CD8-positive, alpha-beta T cell (primary cell): ENCODE measurements at places on chromosomes 4 and X. TPM values are rescaled to one million over a fixed set of nuclear protein-coding genes. Genes with fewer than 3 reads are reported as not detected.

- no peak for DNase-seq
Observed at GRCh38 chr4:20062054-20062453, 189.7 kb upstream of the SLIT2 start.

GRCh38 chrX:44043496-44043895, 70.3 kb upstream of the NDP start:
- no peak for DNase-seq

GRCh38 chrX:140391313-140391712, 113.6 kb downstream of the SOX3 start:
- DNase-seq, result no peak

The CT47B1 gene
- total RNA-seq, result not detected

- DNase-seq, result no peak
Observed at GRCh38 chrX:36867143-36867542, 141.0 kb upstream of the FAM47C start.

DNA sequence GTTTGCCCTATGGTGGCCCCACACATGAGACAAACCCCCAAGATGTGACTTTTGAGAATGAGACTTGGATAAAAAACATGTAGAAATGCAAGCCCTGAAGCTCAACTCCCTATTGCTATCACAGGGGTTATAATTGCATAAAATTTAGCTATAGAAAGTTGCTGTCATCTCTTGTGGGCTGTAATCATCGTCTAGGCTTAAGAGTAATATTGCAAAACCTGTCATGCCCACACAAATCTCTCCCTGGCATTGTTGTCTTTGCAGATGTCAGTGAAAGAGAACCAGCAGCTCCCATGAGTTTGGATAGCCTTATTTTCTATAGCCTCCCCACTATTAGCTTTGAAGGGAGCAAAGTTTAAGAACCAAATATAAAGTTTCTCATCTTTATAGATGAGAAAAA, 14.6 kb downstream of the ALB start:
- DNase-seq, result no peak

GRCh38 chrX:154751203-154751668, 359 bp upstream of the GAB3 start:
- DNase-seq, result no peak

DNA sequence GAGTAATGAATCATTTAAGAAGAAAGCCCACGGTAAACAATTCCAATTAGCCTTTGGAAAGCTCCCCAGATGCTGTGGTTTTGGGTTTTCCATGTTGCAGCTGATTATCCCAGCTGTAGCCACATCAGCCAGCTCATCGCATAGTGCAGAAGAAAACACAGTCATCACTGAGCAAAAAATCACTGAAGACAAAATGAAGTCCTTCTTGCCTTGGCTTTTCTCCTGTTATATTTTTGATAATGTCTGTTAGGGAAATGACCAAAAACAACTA, 193.0 kb upstream of the C1QTNF7 start:
- DNase-seq, result no peak

- peak; percentile 30 for DNase-seq
Observed at GRCh38 chrX:133776072-133776471, 209.3 kb downstream of the GPC3 start.

- DNase-seq, result no peak
Observed at GRCh38 chr4:119795986-119796578, 167.5 kb upstream of the PDE5A start.

The HTRA3 gene
- total RNA-seq, result not detected

GRCh38 chrX:30513284-30513683, 64.3 kb downstream of the TASL start:
- DNase-seq, result no peak

DNA sequence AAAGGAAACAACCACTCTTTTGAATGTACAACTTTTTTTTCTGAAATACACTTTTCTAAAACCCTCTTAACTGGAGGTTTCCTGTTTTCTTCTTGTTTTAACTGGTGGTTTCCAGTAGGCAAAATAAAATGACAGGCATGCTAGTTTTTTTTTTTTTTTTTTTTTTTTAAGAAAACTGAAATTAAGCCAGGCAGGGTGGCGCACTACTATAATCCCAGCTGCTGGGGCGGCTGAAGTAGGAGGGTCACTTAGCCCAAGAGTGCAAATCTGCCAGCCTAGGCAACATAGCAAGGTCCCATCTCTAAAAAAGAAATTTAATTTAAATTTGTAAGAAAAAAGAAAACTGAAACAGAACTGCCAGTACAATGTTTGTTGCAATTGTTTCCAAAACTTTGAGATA, 44.0 kb downstream of the TMEM144 start:
- DNase-seq, result no peak

The FRMPD4 gene
- total RNA-seq, result not detected

The CHRNA9 gene
- 0.14 TPM for total RNA-seq

GRCh38 chr4:107562316-107562715, 157.7 kb downstream of the PAPSS1 start:
- DNase-seq, result no peak

The OPN1MW3 gene
- total RNA-seq, result not detected

The PRR32 gene
- not detected for total RNA-seq

The EFHC2 gene
- total RNA-seq, result 1.3 TPM

The HS3ST1 gene
- total RNA-seq, result not detected

DNA sequence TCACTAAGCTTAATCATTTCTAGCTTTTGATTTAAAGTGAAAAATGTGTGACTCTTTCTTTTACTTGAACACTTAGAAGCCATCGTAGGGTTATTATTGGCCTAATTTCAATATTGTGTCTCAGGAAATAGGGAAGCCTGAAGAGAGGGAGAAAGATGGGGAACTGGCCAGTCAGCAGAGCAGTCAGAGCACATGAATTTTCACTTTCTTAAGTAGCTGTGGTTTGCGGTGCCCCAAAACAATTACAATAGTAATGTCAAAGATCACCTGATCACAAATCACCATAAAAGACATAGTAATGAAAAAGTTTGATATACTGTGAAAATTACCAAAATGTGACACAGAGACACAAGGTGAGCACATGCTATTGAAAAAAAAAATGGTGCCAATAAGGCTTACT, 45.5 kb downstream of the CENPC start:
- DNase-seq, result no peak

DNA sequence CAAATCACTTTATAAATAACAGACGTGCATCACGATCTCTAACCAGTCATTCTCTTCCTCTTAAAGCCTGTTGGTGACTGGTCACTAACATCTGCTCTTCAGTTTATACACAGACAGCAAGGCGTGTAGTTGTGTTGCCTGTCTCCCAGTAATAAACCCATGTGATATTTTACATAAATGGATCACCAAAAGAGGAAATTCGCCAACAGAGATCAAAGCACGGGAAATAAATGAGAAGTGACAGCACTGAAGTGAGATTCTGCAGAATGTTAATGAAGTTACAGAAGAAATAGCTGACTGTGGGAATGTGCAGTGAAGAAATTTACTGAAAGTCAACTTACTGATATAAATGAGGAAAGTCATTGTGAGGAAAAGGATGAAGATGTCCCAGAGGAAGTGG, 47.0 kb downstream of the AFF1 start:
- peak; percentile 33 for DNase-seq

- no peak for DNase-seq
Observed at GRCh38 chr4:2253160-2254084, 8.5 kb downstream of the MXD4 start.

DNA sequence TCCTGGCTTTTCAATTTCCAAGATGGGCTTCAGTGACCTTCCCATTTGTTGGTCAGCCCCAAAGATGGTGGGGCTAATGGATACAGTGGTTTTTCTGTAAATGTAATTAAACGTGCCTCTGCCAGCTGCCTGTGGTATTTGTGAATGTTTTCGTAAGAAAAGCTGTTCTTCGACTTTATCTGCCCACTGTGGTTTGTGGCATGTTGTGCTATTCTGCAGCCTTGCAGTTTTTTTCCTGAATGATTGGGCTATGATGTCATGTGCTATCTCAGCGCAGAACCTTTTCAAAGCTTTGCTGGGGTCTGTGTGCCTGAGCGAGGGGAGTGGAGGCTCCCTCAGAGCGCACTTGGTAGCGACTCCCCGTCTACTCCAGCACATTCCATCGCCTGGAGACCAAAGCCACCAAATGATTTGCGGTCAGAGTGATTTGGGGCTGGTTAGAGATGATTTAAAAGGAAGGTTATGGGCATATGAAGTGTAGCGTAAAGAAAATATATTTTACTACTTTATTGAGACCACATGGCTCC, 137.5 kb downstream of the PALLD start:
- no peak for DNase-seq

The MAGEA12 gene
- total RNA-seq, result not detected

DNA sequence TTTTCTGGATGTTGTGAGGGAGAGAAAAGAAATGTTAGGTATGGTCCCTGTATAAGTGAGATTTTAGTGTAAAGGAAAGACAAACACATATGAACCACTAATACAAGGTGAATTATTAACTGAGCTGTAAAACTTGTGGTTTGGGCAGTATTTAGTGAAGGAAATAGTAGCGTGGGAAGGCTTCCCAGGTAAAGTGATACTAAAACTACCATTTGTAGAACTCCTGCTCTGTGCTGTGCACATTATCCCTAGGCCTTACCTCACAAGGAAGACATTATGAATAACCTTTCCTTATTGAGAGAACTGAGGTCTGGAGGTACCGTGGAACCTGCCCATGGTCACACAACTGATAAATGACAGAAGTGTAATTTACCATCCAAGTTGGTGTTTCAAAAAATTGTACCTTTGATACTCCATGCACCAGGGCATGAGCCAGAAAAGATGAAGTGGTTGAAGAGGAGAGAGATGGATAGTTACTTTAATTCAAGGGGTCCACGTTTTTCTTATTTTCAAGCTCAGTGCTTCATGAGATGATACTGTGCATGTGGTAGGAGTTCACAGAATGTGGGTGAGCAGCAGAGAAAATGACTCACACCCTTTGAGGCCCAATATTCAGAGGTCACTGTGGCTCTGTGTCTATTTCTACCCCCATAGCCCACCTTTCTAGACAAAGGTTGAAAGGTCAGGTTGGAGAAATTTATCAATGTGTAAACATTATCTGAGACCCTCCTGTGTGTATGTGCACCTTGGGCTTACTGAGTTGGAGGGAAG, 2.6 kb upstream of the VSIG4 start:
- no peak for DNase-seq

DNA sequence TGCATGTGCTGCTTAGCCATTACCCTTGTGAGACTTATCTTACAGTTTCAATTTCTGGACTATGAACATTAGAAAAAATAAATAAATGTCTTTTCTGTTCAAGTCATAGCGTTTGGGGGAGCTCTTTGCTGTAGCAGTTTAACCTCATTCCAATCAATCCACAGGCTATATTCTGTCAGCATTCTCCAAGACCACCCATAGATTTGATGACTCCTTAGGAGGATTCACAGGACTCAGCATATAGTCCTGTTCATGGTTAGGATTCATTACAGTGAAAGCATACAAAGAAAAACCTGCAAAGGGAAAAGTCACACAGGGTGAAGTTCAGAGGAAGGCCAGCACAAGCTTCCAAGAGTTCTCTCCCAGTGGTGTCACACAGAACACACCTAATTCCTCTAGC, 180.5 kb downstream of the ADAMTS3 start:
- no peak for DNase-seq

The POU4F2 gene
- not detected for total RNA-seq

DNA sequence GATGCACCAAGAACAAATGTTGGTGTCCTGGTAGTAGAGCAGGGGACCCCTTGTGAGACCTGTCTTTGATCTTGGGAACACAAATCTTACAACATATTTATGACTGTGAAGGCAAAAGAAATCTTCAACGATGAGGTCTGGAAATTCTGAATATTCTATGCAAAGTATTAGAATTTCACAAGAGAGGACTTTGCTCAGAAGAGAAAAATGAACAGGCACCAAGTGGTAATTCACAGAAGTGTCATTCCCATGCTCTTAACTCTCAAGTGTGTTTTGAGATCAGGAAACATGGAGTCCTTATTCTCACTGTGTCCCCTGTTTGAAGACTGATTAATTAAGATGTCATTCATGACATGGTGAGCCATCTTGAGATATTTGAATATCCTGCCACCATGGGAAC, 52.5 kb downstream of the COQ2 start:
- no peak for DNase-seq

GRCh38 chrX:8748855-8749254, 16.9 kb upstream of the ANOS1 start:
- no peak for DNase-seq

GRCh38 chrX:72180539-72180938, 1.0 kb upstream of the PIN4 start:
- no peak for DNase-seq

The FDCSP gene
- total RNA-seq, result not detected

The CETN2 gene
- total RNA-seq, result 4.9 TPM

- DNase-seq, result no peak
Observed at GRCh38 chr4:94240384-94240783, 32.7 kb downstream of the SMARCAD1 start.

DNA sequence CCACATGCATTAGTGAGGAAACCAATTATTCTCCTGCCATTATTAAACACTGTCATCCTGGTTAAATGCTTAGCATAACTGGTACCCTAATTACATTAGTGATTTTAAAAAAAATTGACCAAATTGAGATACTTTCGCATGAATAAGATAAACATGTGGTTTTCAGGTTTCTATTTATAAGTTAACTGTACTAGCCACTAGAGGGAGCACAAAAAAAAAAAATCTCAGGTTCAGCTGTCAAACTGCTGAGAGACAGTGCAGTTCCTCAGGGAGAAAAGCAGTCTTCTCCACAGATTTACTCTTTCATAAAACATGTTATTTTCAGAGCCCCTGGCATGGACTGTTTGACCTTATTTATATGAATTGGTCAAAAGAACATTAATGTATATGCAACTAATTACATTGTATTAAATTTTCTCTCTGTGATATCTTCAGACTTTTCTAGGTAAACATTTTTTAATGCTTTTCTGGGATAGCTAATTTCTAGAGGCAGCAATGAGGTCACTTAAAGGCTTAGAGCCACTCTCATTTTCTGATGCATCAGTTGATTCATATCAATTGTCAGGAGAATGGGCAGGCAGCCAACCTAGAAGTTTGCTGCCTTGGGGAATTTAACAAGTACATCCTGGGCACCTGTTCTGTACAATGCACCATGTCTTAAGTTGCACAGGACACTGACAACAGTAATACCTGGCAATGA, 167.5 kb downstream of the CDS1 start:
- DNase-seq, result no peak

DNA sequence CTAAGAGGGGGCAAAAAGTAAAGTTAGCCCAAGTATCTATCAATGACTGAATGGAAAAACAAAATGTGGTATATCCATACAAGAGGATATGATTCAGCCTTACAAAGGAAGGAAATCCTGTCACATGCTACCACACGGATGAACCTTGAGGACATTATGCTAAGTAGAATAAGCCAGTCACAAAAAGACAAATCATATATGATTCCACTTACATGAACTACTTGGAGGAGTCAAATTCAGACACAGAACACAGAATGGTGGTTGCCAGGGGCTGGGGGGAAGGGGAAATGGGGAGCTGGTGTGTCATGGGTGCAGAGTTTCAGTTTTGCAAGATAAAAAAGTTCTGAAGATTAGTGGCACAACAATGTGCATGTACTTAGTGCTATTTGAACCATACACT, 101.8 kb downstream of the SH3KBP1 start:
- DNase-seq, result no peak

The WNK3 gene
- not detected for total RNA-seq

- DNase-seq, result no peak
Observed at GRCh38 chr4:25826074-25826752, 36.6 kb downstream of the SEL1L3 start.

The USP17L19 gene
- not detected for total RNA-seq

The ARMCX4 gene
- 13.3 TPM for total RNA-seq
